ENCODE measurements at places on chromosomes 13 and 19. TPM values are rescaled to one million over a fixed set of nuclear protein-coding genes. Genes with fewer than 3 reads are reported as not detected.
A peak's percentile ranks its signal among the peaks of the same experiment; 100 is the strongest.

DNA sequence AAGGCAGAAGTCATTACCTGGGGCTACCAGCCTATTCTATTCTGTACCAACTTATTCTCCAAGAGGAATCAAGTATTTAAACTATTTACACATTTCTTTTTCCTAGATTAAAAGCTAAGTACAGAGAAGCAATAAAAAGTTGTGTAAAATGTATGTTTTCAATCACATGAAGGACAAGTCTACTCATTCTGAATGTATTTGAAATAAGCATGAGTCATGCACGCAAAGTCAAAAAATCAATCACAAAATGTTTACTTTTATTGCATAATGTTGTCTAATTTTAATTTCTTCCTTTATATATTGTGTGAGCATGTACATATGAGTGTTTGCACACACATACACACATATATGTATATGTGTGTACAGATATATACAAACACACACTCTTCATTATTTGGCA is 136.7 kb downstream of the DACH1 start:
- DNase-seq, result no peak

- no peak for DNase-seq
These were observed 88.6 kb upstream of the MYCBP2 start for GRCh38 chr13:77415253-77416071.

- DNase-seq, result no peak
These were observed 31.9 kb downstream of the NFIC start for GRCh38 chr19:3398114-3398899.

DNA sequence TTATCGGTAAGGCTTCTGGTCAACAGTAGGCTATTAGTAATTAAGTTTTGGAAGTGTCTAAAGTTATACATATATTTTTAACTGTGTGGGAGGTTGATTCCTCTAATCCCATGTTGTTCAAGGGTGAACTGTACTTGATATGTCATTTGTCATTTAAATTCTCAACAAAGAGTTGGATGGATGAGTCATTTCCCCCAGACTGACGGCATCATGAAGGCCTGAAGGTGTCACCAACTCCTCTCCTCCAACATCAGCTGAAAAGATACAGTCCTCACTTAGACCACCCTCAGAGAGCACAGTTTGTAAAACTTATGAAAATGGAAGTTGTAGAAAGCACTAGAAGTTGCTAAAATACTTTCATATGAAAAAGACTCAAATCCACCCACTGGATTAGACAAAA is 48.8 kb downstream of the DCLK1 start:
- no peak for DNase-seq

- no peak for DNase-seq
These were observed at the start of gene ATP8B3 for GRCh38 chr19:1811942-1812425. Gene ATP8B3, minus strand, starts transcription at chr19:1812276. Its CDS starts 540 bp downstream, at chr19:1811736.

DNA sequence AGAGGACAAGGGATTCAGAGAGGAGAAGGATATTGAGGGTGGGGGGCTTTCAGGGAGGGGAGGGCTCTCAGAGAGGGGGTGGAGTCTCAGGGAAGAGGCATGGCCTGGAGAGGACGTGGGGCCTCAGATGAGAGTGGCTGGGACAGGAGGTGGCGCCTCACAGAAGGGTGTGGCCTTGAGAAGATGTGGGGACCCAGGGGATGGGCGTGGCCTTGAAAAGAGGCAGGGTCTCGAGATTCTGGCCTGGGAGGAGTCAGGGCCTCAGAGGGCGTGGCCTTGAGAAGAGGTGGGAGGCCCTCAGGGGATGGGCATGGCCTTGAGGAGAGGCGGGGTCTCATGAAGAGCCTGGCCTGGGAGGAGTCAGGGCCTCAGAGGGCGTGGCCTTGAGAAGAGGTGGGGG is 23.7 kb upstream of the TNFSF14 start:
- DNase-seq, result no peak

DNA sequence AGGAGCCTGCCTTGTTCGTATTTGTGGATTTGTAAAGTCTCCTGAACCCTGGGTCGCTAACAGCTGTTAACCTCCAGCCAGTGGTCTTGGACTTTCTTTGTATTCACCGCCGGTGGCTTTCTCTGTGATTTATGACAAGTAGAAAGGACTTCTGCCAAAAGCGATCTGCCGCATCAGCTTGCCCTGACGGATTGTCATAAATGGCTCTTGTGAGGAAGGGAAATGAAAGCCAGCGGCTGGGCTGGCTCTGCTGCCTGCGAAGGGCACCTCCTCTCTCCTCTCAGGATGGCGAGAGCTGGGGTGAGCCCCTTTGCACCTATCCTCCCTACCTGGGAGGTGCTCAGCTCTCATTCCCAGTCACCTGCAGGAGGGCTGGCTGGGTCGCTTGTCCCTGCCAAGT is 25.6 kb downstream of the DHRS12 start:
- no peak for DNase-seq

- DNase-seq, result no peak
These were observed 8.7 kb downstream of the HIPK4 start for GRCh38 chr19:40381321-40381720.

GRCh38 chr19:45995715-45996385 is 583 bp downstream of the CCDC61 start:
- DNase-seq, result no peak

DNA sequence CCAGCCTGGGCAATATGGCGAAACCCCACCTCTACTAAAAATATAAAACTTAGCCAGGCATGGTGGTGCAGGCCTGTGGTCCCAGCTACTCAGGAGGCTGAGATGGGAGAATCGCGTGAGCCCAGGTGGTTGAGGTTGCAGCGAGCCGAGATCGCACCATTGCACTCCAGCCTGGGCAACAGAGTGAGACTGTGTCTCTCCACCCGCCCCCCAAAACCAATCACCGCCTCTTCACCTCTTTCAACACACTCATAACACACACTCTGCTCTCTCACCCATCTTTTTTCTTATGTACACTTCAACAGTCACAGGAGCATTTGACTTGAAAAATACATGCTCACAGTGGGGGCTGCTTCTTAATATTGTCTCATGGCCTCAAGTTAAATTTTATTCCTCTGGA is 76.8 kb downstream of the ESD start:
- no peak for DNase-seq

DNA sequence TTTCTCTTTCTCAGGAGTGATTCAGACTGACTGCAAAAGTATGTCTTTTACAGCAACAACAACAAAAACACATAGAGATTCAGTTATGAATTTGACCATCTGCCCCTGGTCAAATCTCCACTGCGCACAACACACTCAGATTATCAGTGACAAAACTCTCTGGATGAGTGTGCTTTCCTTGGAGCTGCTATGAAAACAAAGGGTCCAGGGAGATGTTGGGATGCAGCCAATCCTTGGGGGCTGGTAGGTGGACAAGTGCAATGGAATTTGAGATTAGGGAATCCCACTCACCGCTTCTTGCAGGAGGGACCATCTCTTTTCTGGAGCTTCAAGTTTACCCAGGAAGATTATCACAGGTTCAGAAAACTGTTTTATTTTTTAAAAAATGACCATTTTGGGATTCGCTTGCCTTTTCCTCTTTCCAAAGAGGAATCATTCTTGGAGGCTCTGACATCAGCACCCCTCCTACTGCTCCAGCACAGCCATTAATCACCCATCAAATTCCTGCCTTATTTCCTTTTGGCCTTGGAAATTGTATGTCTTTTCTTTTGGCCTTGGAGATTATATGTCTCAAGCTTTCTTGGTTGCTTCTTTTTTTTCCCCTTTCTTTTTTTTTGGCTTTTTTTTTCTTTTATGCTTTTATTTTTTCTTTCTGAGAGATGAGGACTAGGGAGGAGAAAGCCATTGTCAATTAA is 311.8 kb downstream of the TSHZ3 start:
- peak; percentile 11 for DNase-seq

- no peak for DNase-seq
These were observed 1.0 kb upstream of the PCDH8 start for GRCh38 chr13:52849291-52850071.

- no peak for DNase-seq
These were observed 5.8 kb downstream of the GYS1 start for GRCh38 chr19:48987323-48987722.

GRCh38 chr13:50691176-50691680 is 152.3 kb downstream of the DLEU7 start:
- no peak for DNase-seq

- peak; percentile 78 for DNase-seq
These were observed 1.3 kb downstream of the NECTIN2 start for GRCh38 chr19:44847144-44848035.

GRCh38 chr19:50458396-50459066 is 17.8 kb upstream of the EMC10 start:
- no peak for DNase-seq

DNA sequence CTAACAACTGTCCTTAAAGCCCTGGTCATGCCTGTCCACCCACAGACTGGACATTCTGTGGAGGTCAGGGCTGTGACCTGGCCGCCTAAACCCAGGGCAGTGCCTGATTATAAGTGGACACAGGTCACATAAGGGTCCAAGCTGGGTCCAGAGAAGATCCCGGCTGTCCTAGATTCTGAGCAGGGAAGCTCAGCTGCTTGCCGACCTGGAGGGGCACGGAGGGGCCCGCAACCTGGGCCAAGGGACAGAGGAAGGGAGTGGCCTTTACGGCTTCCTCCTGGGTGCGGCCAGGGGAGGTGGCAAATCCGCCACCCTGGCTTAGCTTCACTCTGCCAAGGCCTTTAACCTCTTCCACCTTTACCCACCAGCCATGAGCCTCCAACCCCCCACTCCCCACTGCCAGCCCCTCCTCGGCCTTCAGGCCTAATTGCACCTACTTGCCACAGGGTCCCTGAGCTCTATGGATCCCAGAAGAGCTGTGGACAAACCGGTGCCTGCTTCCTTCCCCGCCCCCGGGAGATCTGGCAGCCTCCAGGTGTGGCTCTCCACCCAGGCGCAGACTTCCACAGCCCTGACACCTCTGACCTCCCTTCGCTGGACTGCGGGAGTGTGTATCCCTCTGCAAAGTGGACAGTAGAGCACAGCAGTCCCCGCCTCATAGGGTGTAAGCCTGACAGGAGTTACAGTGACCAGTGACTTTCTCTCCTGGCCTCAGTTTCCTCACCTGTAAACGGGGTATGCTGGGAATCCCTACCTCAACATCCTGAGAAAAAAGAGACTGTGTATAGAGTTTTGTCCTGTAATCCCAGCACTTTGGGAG is 1.7 kb downstream of the CD320 start:
- no peak for DNase-seq

DNA sequence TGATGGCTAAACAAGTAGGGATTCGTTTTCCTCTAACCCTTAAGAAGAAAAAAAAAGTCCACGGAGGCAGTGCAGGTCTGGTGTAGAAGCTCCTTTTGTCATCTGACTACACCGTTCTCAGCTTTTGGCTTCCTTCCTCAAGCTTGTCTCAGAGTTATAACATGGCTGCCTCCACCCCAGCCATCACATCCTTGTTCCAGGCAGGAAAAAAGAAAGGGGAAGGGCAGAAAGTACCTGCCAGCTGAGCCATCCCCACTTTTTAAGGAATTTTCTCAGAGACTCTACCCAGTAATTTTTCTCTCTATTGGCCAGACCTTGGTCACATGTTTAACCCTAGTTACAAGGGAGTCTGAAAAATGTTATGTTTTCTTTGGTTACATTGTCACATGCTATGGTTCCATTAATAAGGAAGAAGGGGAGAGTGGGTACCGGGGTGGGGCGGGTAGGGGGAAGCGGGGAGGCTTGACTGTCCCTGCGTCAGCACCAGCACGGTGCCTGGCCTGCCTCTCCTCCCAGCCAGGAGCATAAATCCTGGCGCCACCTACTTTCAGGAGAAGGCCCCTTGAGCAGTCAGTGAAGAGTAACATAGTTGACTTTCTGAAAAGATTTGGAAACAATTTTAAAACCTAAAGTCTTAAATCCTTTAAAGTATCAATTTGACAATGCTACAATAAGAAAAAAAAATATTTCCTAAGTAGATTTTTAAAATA is 11.1 kb downstream of the FAM124A start:
- DNase-seq, result no peak

- no peak for DNase-seq
These were observed 2.3 kb upstream of the GPR12 start for GRCh38 chr13:26762745-26763345.

GRCh38 chr19:33622809-33623511 is 1.2 kb downstream of the CHST8 start:
- DNase-seq, result no peak

Gene ERICH4
- polyA plus RNA-seq, result 7.5 TPM

Gene CLDND2
- polyA plus RNA-seq, result 2.7 TPM

Gene METTL21C
- polyA plus RNA-seq, result 0.52 TPM

Gene POU2F2
- polyA plus RNA-seq, result 0.58 TPM

Gene EGLN2
- polyA plus RNA-seq, result 85.6 TPM

Gene ENOX1
- polyA plus RNA-seq, result 8.7 TPM

Gene CDADC1
- 17.4 TPM for polyA plus RNA-seq

Measured in renal pelvis (tissue), 12 donors.